ENCODE measurements at places on chromosomes 7 and 10. TPM values are rescaled to one million over a fixed set of nuclear protein-coding genes. Genes with fewer than 3 reads are reported as not detected.

Gene ZNF680
- total RNA-seq: 12.4 TPM

Gene TCERG1L
- not detected for total RNA-seq

Gene MAT1A
- total RNA-seq: 101 TPM

Gene UTF1
- not detected for total RNA-seq

Gene CLEC2L
- 0.20 TPM for total RNA-seq

Gene ELFN1
- 0.18 TPM for total RNA-seq

Gene ALOX5
- not detected for total RNA-seq

Gene PDZD7
- 0.60 TPM for total RNA-seq

Gene EIF5AL1
- total RNA-seq: 0.22 TPM

Gene SSC4D
- total RNA-seq: 63.8 TPM

Gene ATG9B
- not detected for total RNA-seq

Gene TMEM270
- not detected for total RNA-seq

Gene FOXI2
- not detected for total RNA-seq

Gene CPA2
- not detected for total RNA-seq

Gene TMEM176A
- total RNA-seq: not detected

Gene MOSPD3
- 7.6 TPM for total RNA-seq

Gene BPGM
- 7.5 TPM for total RNA-seq

Gene EVX1
- not detected for total RNA-seq

Gene WIPF3
- total RNA-seq: not detected

Gene EGR2
- 0.11 TPM for total RNA-seq

Gene LEP
- not detected for total RNA-seq

Gene SPDYE16
- 0.08 TPM for total RNA-seq

Gene ZNF438
- 1.2 TPM for total RNA-seq

Gene AGR3
- not detected for total RNA-seq

Gene GATAD1
- total RNA-seq: 16.2 TPM

Gene FAM24A
- total RNA-seq: not detected

Gene CTAGE15
- total RNA-seq: not detected

Gene ANXA8L1
- not detected for total RNA-seq

Gene COL13A1
- total RNA-seq: not detected
